Nucleus accumbens (tissue), 56 donors: ENCODE measurements at places on chromosomes 5 and 9.

- DNase-seq, result no peak
These were observed 83.0 kb downstream of the MARCHF3 start for GRCh38 chr5:126947146-126948010.

DNA sequence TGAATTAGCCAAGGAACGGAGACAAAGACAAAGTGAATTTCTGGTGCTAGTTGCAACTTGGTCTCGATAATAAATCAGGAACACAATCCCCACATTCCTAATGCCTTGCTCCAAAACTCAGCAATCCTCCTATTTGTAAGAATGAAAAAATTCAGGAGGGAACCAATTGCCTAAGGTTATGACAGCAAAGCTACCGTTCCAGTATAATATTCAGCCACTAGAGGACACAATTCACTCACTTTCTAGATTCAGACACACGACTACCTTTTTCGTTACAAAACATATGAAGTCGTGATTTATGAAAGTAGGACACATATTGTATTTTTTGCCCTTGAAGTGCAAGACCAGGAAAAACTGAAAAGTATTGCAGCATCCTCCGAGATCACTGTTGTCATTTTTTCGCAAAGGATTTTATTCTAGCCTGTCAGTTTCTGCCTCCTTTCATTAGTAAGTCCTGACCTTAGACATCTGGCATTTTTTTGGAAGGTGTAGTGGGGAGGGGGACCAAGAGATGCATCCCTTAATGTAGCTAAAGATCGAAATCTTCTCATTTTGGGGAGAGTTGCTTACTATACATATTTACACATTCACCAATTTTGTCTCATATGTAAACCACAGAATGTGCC, 133.1 kb downstream of the DOCK8 start:
- DNase-seq, result no peak

DNA sequence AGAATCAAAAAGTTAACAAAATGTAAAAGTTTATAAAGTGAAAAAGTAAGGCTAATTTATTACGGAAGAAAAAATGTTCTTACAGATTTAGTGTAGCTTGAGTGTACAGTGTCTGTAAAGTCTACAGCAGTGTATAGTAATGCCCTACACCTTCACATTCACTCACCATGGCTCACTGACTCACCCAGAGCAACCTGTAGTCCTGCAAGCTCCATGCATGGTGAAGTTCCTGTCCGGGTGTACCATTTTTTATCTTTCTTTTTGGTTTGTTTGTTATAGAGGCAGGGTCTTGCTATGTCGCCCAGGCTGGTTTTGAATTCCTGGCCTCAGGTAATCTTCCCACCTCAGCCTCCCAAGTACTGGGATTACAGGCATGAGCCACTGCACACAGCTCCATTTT, 93.6 kb downstream of the MED27 start:
- DNase-seq, result no peak

DNA sequence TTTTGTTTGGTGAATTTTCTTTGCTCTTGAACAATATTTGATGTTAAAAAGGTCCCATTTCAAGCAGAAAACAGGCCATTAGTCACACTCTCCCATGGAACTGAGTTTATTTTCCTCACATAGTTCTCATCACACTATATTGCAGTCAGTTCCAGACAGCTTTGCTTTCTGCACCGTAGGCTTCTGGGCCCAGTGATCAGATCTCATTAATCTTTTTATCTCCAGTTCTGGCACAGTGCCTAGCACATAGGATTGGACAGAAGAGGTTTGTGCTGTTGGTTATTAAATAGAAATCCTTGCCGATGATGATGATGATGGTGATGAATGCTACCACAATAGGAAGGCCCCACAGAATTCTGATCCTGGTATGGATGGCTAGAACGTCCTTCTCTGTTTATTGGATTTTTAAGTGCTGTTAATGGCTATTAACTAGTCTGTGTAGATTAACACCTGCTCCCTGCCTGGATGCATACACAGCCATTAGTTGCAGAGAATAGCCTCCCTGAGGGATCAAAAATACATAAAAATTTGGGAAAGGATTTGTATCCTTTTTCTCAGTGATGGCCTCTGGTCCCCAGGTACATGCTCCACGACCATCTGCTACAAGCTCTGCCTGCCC, 52.0 kb upstream of the NTRK2 start:
- no peak for DNase-seq

DNA sequence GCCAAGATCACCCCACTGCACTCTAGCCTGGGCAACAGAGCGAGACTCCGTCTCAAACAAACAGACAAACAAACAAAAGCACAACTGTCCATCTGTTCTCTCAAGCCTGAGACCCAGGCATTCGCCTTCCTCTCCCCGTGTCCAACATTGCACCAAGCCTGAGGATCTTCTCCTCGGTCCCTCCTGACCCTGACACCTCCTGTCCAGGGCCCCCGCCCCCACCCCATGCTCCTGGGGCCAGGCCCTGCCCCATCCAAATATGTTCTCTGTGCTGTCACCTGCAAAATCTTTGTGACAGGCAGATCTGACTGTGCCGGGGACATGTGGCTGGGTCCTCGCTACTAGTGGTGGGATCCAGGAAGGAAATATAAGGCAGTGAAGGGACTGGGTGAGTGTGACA, 33.4 kb upstream of the UNC5A start:
- DNase-seq, result no peak

DNA sequence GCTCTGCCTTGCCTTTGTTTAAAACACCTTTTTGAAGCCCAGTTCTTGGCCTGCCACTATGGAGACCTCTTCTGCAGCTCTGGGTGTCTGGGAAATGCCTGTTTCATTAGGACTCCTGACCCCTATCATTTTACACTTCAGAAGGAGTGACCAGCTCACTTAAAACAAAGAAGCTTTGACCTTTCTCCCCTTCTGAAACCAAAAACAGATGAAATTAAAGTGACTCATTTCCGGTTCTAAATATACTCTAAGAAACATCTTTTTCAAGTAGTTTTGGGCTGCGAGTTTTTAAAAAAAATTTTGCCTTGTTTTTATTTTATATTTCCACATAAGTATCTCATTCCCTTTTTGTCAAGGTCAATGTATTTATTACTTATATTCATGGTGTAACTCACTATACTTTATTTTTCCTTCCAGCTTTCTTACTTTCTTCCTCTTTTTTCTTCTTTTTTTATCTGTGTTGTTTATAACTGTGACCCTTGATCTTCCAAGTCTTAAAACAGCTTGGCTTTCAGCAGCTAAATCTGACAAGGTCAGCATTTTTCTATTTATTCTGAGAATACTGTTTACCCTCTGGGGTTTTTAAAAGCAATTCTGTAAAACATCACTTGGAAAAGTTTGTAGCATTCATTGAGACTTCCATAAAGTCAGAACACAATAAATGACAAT, 672.9 kb downstream of the NR2F1-AS1 start:
- DNase-seq, result no peak

GRCh38 chr9:27925815-27926214, 352.5 kb upstream of the C9orf72 start:
- DNase-seq, result no peak

DNA sequence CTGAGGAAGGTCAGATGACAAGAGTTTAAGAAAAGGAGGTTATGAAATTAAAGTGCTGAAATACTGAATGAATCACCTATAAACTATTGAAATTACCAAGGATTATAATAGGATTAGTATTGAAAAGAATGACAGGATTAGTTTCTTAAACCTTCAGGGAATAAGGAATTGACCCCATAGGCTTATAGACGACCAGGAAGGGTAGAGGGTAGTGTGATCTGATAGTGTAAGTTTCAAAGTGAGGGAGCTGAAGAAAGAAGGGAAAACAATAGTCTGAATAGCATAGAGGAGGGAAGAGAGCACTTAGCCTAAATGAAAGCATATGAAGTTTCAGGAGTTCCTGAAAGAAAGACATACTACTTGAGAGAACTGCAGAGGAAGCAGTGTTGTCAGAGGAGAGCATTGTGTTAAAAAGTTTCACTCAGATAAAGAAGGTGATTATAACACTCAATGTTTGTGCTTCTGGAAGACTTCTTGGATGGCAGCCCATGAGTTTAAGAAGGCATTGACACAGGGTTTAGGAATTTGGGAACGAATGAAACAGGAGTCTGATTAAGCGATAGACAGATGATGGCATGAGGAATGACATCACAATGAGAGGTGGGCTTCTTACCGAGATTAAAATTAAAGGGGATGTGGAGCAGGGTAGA, 557.9 kb upstream of the GRAMD2B start:
- DNase-seq, result no peak

DNA sequence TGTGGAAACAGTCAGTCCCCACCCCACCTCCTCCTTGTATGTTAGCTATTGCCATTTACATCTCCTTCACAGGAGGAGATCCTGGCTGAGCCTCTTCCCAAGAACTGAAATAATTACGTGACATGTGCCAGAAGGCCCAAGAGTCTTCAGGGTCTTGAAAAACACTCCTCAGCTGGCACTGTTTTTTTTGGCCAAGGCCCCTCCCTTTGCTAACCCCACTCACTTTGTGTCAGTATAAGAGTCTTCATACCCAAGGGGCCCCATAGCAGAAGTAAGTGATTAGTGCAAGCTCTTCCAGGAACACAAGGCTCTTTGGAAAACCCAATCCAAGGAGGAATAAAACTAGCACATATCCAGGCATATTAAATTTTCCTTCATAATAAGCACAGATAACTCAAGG, 5.7 kb upstream of the LARP1 start:
- DNase-seq, result no peak

DNA sequence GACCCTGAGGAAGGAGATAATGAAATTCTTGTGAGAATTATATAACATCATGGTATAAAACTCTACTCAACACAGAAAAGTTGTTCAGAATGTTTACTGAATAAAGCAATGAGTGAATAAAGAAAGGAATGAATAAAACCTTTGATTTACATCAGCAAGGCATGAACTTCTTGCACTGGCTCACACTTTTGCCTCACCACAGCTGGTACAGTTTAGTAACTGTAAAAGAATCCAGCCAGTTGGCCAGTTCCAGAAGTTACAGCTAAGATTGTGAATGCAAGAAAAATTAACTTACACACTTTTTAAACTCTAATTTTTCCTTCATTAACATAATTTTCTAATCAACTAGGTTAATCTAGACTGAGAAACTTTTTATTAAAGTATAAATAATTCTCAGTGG, 490.9 kb downstream of the NFIB start:
- DNase-seq, result no peak

- DNase-seq, result no peak
These were observed 16.6 kb downstream of the HK3 start for GRCh38 chr5:176882567-176882903.

DNA sequence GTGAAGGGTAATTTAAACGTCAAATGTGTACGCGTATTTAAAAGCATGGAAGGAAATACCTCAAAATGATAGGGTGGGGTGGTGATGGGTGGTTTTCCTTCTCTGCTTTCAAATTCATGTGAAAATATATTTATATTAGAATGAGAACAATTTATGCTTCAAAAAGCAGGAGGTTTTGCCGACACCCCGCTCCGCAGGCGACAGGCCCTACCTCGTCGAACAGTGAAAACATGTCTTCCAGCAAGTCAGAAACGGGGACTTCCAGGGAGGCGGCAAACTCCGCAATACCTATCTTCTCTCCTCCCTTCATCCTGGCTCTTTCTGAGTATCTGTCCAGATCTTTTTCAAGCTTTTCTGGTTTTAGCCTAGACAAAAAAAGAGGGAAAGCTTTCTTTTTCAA, 28.5 kb upstream of the SLC6A3 start:
- no peak for DNase-seq
